ENCODE measurements at places on chromosomes 5 and 9.

- DNase-seq: no peak
Observed at GRCh38 chr9:3912817-3913216, 387.0 kb upstream of the RFX3 start.

DNA sequence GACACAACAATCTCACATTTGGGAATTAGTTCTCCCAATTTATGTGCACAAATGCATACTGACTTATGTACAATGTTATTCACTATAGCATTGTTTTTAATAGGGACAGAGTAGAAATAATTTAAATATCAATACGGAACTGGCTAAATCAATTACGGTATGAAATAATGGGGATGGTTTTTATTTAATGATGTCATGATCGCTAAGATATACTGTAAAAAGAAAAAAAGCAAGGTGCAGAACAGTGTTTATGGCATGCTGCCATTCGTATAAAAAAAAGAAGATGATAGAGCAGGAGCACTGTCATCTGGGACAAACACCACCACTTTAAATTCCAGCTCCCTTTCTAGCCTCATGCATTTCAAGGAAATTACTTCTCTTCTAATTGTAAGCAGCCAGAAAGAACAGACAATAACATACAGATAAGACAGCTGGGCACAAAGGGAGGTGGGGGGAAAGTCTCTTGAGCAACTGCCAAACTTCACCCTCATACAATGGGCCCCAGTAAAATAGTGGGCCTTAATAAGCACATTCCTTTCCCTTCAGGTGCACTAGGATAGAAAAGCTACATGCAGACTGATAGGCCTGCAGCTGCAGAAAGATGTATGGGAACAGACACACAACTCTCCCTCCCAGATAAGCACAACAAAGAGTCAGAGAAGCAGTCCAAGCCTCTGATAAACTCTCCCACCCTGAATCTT lies 8.4 kb downstream of the SREK1IP1 start:
- no peak for DNase-seq

DNA sequence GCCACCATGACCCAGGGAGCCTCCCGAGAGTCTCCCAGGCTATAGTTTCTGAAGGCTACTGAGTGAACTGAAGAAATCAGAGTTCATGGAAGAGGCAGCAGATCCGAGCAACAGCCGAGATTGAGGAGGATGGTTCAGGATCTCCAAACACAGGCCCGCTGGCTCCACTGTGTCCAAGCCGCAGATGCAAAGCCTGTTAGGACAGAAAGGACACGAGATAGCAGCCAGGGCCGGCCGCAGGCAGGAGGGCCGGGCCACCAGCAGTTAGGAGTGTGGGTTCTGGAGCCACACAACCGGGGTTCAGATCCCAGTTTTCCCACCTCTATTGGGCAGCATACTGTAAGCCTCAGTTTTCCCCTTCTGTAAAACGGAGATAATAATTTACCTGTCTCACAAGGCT lies 27.7 kb downstream of the NEK6 start:
- no peak for DNase-seq

GRCh38 chr5:116388564-116389258 lies 185.9 kb downstream of the SEMA6A start:
- no peak for DNase-seq

GRCh38 chr5:386432-387341 lies 56.3 kb upstream of the EXOC3 start:
- DNase-seq: no peak

- DNase-seq: no peak
Observed at GRCh38 chr5:67319935-67320725, 123.5 kb upstream of the CD180 start.

Data from effector memory CD8-positive, alpha-beta T cell (primary cell).